ENCODE measurements at places on chromosomes 3 and 15.

DNA sequence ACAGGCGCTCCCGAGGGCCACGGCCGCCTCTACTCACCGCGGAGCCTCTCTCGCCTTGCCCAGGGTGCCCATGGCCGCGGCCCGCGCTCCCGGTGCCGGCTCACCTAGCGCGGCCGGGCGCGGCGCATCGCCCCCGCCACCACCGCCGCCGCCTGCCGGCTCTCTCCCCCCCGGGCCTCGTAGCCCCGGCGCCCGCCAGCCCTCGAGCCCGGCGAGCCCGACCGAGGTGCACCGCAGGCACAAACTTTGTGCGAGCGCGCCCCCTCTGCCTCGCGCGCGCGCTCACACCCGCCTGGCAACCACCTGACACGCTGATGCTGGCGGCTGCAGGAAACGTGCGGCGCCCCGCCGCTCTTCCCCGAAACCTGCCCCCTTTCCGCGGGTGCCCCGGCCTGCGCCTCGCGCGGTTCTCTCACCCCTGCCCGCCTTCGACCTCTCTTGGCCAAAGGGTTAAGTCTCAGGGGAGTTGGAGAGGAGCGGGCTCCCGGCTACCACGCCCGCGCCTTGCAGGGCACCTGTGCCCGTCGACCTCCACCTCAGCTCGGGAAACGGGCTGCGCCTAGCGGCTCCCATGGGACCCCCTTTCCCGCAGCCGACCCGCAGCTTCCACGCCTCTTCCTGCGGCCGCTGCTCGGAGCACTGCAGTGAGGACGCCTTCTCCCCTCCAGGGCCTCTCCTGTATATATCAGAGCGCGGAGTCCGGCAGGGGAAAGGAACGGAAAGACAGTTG lies at the start of gene RASGRP1:
TSS of gene RASGRP1 (minus strand) at position 258 of the 730 bp plus-strand sequence. CDS start at position 72, 186 bp downstream.
- DNase-seq, result peak; percentile 31

DNA sequence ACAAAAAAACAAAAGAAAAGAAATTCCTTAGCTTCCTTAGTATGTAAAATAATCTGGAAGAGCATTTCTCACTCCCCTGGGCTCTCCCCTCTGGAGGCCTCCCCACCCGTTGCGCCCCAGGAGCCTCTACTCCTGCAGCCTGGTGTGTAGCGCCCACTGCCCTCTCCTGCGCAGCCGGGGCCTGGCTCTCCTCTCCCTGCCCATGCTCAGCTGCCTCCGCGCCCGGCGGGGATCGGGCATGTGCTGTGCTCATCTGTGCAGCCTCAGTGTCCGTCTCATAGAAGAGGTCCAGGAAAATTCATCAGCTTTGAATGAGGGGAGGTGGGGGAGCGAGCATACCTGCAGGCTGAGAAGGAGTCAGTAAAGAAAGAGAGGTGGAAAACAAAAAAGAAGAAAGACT lies 203.9 kb downstream of the ATP10A start:
- no peak for DNase-seq

DNA sequence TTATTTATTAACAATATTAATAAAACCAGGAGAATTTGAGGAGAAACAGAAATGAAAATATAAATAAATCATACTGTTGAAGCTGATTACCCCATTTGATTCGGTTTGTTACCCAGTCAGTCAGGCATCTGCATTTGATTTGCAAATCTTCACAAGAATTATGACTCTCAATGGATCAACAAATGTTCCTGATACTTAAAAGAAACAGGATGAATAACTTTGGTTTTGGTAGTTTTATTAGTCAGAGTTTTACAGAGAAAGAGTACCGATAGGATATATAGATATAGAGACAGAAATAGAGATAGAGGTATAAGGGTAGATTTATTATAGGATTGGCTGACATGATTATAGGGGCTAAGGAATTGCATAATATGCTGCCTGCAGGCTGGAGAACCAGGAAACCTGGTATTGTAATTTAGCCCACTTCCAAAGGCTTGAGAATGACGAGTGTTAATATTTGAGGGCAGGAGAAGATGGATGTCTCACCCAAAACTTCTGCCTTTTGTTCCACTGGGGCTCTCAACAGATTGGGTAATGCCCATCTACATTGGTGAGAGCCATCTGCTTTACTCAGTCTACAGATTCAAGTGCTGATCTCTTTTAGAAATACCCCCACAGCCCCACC lies 241.6 kb upstream of the COL8A1 start:
- DNase-seq, result no peak

DNA sequence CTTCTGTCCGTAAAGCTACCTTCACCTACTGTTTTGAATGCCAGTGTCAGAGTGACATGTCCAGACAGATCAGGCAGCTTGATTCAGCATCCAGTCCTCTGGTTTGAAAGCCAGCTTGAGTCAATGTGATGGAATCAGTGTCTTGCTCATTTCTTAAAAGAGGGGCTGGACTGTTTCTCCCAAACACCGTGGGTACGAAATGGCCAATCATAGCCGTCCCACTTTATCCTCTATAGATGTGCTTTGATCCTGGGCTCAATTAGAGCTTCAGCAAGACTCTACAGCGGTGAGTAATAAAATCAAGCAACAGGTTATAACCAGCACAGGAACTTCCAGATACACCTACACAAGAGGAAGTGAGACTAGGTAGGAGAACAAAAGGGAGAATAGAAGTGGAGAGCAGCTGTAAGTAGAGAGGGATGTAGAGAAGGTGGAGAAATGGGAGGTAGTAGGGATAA lies 17.0 kb upstream of the OR5K1 start:
- DNase-seq, result no peak

GRCh38 chr3:32872487-32873382 lies 54.9 kb downstream of the TRIM71 start:
- no peak for DNase-seq

DNA sequence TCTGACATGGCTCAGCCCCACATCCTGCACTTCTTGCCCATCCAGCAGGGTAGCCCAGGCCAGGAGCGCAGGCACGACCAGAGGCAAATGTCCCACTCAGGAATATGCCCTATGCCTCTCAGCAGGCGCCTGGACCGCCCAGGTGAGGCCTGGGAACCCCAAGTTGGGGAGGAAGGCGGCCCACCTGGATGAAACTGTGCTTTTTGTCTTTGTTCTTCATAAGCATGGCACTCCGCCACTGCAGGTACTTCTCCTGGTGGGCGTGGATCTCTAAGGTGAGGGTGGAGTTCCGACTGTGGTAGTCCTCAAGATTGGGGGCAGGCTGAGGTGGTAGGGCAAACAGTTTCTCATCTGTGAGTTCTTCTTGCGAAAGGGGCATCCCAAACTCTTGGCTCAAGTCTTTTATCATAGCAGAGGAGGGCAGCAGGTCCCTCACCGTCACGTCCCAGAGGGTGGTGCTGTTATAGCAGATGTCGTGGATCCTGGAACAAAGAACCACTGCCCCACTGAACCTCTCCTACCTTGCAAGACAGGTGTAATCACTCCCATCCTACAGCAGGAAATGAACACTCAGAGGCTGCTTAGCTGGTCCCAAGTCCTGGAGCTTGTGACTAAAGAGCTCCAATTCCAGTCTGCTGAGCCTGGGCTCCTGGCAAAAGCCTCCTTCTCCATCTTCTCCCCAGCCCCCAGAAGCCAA lies 53.2 kb downstream of the ACAD9 start:
- DNase-seq, result no peak

GRCh38 chr3:32946973-32947788 lies 4.3 kb upstream of the CCR4 start:
- no peak for DNase-seq

- DNase-seq, result no peak
These were observed 50.5 kb upstream of the SEC22A start for GRCh38 chr3:123151251-123151705.

DNA sequence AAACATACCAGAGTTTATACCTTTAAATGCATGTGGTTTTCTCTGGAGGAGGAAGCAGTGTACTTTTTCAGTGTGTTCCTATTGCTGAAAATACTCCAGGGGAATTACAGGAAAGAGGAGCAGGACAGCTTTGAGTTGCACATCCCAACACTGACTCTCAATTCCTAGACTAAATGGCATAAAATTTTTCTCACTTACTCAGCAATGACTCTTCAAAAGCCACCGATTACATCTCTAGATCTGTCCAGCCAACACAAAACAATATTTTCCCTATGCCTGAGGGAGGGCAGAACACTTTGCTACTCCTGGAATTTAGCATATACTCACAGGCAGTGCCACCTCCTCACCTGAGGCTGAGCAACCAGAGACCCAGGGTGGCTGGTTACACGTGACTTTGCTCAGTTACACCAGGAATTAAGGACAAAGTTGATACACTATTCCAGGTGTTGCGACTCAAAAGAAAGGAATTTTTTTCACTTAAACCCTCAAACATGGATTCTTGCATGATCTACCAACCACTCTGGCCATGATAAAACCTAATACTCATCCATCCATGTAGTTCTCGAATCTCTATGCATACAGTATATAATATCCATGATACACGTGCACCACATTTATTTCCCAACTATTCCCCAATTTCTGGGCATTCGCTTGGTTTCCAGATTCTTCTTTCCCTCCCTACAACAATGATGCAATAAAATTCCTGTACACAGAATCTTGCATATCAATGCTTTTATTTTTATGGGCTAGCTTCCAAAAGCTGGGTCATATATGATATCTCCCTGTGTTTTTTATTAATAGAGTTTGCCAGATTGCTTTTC lies 194.6 kb downstream of the THRB start:
- DNase-seq, result no peak

- no peak for DNase-seq
These were observed 135.1 kb upstream of the RASGRP1 start for GRCh38 chr15:38699633-38700230.

GRCh38 chr3:80668100-80668499 lies 900.3 kb upstream of the ROBO1 start:
- no peak for DNase-seq

DNA sequence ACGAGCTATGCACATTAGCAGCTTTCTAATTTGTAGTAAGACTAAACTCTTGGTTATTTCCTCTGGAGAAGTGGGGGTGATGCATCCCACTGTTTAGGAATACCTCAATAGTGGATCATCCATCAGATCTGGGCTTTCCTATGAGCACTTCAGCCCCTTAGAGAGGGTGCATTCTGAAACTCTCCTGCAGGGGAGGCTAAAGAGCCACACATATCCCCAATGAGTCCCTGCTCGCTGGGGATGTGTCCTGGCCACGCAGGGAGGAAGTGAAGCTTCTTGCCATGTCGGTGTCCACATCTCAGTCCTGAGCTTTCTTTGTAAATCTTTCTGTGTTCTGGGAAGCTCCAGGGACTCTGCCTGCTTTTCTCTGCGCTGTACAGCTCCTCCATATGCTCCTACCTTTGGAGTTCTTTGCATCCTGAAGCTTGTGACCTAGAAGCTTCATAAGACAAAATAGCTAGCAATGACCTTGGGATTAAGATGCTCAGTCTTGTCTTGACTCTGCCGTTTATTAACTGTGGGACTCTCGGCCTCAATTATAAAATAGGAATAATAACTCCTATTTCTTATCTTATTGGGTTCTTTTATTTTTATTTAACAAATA lies 28.3 kb upstream of the MASP1 start:
- peak; percentile 83 for DNase-seq

- DNase-seq, result no peak
These were observed 17.1 kb downstream of the UMPS start for GRCh38 chr3:124747111-124747981.

GRCh38 chr3:75938921-75939320 lies 153.6 kb upstream of the ZNF717 start:
- no peak for DNase-seq

DNA sequence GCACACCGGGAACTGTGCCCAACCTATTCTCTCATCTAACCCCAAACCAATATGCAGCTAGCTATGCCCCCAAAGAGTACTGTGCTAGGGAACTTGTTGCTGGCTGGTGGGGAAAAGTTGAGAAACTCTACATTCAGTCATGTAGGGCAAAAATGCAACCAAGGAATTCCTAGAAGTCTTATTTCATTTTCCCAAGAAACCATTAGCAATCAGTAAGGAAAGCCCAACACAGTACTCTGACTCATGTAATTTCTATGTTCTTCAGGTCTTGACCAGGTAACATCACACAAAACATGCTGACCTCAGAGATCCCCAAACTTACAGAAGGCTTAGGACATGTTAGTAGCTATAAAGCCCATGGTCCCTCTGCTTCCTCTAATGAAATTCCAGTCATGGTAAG lies 52.1 kb downstream of the TASOR start:
- DNase-seq, result no peak

Measured in caudate nucleus (tissue), 63 donors.